ENCODE measurements at places on chromosomes 4 and X.

- no peak for DNase-seq
These were observed 70.2 kb upstream of the BRWD3 start for GRCh38 chrX:80879916-80880315.

- DNase-seq: no peak
These were observed 118.0 kb downstream of the SLC2A9 start for GRCh38 chr4:9903317-9903716.

DNA sequence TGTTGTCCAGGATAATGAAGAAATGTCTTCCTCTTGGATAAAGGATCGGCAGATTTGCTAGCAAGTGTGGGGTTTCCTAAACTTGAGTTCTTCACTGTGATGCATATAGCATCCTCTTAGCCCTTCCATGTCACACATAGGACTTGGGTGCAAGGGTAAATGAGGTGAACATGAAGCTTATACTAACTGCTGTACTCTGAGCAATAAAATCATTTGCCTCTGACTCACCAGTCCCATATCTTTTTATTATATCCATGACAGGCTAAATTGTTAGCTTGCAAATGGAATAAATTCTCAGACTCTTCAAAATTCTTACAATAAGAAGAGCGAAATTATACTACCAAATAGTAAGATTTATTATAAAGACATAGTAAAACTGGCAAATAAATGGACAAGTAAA, 14.7 kb upstream of the TBC1D1 start:
- no peak for DNase-seq

DNA sequence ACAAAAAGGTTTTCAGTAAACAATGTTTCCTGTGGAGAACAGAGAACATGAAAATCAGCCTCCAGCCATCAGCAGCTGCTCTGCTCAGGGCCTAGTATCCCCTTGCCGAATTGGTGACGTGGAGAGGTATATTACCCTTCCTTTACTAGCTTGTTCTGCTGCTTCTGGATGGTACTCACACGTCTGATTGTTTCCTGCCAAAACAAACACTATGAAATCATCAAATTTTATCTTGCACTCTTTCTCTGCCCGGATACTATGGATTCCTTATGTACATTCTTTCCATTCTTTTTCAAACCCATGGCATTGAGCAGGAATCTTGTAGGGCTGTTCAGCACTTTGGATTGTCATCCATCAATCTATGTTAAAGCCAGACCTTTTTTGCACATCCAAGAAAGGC, 18.8 kb upstream of the METAP1 start:
- DNase-seq: no peak

- no peak for DNase-seq
These were observed 8.8 kb upstream of the DGAT2L6 start for GRCh38 chrX:70168238-70169188.

Measured in left colon (tissue), 2 donors.